ENCODE measurements at places on chromosomes 7 and 10. TPM values are rescaled to one million over a fixed set of nuclear protein-coding genes. Genes with fewer than 3 reads are reported as not detected.

The TSPAN14 gene
- 92.5 TPM for total RNA-seq

The ZNF804B gene
- total RNA-seq: not detected

The SPDYE2 gene
- total RNA-seq: not detected

The CCL26 gene
- total RNA-seq: not detected

The HSPA14 gene
- 31.6 TPM for total RNA-seq

The PCDH15 gene
- not detected for total RNA-seq

The UCN3 gene
- not detected for total RNA-seq

The MYOZ1 gene
- not detected for total RNA-seq

The PALD1 gene
- total RNA-seq: 1.6 TPM

The LDB3 gene
- total RNA-seq: 0.03 TPM

The ARHGAP22 gene
- 3.5 TPM for total RNA-seq

The HSPA12A gene
- 18.1 TPM for total RNA-seq

The TSPAN12 gene
- total RNA-seq: 45.3 TPM

The PRKCQ gene
- 9.8 TPM for total RNA-seq

The SEMA4G gene
- 6.6 TPM for total RNA-seq

The RET gene
- total RNA-seq: 0.37 TPM

The GRIFIN gene
- total RNA-seq: not detected

The FAM25A gene
- not detected for total RNA-seq

The ACSL5 gene
- not detected for total RNA-seq

The GHRHR gene
- not detected for total RNA-seq

The HOXA9 gene
- 62.2 TPM for total RNA-seq

The FLNC gene
- total RNA-seq: 0.12 TPM

The MICU1 gene
- 74.7 TPM for total RNA-seq

The POU6F2 gene
- not detected for total RNA-seq

The NPY4R2 gene
- total RNA-seq: not detected

The DPYSL4 gene
- not detected for total RNA-seq

The SPDYE5 gene
- total RNA-seq: not detected

The FAM131B gene
- not detected for total RNA-seq

The MARVELD1 gene
- total RNA-seq: 58.1 TPM

The RASA4B gene
- total RNA-seq: 2.2 TPM

The ADIRF gene
- not detected for total RNA-seq

The GIMAP5 gene
- not detected for total RNA-seq

All from Caki2 (cell line).